ENCODE measurements at places on chromosomes 5 and 9. TPM values are rescaled to one million over a fixed set of nuclear protein-coding genes. Genes with fewer than 3 reads are reported as not detected.

ANGPTL2 gene
- 22.2 TPM for total RNA-seq

LCN15 gene
- not detected for total RNA-seq

KIF4B gene
- total RNA-seq: not detected

DNA sequence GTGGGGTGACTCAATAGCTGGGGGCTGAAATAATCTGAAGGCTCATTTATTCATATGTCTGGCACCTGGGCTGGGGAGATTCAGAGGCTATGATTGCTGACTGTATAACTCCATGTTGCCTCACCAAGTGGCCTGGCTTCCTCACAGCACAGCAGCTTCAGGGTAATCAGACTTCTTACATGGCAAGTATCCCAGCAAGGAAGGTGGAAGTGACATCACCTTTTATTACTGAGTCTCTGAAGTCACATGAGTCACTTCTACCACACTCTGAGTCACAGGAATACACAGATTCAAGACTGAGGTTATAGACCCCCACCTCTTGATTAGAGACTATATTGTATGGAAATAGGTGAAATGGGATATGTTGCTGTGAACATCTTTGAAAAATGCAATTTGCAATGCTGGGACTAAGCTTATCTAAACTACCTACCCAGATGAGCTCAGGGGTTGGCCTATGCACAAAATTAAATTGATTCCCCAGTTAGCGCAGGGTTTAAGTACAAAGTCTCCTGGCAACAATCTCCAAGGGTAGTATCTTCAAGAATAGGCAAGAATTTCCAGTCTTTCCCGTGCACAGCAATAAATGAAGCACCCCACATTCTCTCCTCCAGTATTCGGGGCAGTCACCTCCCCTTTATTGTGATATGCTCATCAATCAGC, 553.1 kb downstream of the LRRC70 start:
- no peak for DNase-seq

- DNase-seq: no peak
Measured at GRCh38 chr5:132505641-132506040, 15.1 kb upstream of the IRF1 start.

- DNase-seq: no peak
Measured at GRCh38 chr5:82374637-82375036, 96.5 kb upstream of the RPS23 start.

GRCh38 chr9:30060976-30061375, 2323.5 kb upstream of the ACO1 start:
- DNase-seq: no peak

- DNase-seq: no peak
Measured at GRCh38 chr5:167880420-167880819, 411.0 kb upstream of the WWC1 start.

DNA sequence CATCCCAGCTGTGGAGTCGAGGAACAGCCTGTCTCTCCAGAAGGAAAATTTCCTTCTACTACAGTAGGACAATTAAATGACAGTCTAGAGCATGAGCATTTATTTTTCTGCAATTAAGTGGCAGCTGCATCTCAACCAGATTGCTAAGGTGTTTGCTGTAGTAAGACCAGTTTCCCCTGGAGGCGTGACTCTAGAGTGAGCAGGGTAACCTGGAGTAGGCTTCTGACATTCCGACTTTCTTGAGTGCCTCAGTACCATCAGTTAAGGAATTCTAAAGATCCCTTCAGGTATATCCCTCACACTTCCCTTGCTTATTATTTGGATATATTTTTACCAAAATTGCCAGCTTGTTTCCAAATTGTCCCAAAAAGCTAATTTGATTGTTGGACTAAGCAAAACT, 59.2 kb upstream of the IRX2 start:
- DNase-seq: no peak

DNA sequence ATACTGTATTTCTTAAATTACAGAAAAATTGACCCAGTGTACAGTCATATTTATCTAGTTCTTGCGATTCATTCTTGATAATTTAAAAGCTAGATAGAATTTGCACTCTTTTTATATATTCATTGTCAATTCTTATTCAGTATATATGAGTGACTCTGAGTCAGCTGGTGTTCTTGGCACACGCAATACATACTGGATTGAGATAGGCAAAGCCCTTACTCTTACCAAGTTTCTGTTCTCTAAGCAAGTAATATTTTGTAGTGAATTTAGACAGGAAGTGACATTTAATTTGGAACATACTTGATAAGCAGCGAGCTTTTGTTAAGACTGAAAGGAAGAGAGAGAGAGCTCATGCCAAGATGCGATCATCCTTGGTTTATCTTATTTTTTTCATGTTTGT, 57.7 kb downstream of the GPBP1 start:
- no peak for DNase-seq

CXXC5 gene
- total RNA-seq: 28.7 TPM

MEIKIN gene
- total RNA-seq: not detected

GMCL2 gene
- not detected for total RNA-seq

DNA sequence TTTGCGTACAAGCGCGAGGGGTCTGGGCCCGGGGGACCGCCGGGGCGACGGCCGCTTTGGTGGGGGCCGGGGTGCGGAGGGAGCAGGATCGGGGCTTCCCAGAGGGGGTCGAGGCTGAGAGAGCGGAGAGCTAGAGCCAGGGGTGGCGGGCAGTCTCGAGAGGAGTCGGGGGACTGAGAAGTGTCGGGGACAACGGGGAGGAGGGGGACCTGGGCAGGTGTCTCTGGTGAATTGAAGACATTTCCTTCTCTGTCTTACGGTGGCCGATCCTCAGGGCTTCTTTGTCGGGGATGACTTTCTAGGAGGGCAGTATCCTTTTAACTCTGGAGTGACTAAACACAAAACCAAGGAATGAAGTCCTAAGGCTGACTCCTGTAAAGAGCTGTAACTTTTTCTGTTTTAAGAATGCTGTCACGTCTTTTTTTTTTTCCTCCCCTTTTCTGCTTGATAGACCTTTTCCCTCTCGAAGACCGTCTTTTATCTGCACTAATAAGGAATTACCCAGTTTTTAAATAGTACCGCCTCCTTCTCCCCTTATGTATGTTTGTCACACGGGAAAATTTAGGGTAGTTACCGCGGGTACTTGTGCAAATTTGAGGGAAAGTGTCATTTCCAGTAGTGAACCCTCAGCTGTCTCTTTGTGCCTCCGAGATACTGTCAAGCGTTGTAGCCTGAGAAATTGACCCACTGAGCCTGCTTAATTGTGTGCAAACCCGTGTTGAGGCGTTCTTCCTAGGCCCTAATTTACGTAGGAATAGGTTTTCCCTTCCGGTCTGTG, 822 bp downstream of the DENND4C start:
- DNase-seq: peak; percentile 54

DNA sequence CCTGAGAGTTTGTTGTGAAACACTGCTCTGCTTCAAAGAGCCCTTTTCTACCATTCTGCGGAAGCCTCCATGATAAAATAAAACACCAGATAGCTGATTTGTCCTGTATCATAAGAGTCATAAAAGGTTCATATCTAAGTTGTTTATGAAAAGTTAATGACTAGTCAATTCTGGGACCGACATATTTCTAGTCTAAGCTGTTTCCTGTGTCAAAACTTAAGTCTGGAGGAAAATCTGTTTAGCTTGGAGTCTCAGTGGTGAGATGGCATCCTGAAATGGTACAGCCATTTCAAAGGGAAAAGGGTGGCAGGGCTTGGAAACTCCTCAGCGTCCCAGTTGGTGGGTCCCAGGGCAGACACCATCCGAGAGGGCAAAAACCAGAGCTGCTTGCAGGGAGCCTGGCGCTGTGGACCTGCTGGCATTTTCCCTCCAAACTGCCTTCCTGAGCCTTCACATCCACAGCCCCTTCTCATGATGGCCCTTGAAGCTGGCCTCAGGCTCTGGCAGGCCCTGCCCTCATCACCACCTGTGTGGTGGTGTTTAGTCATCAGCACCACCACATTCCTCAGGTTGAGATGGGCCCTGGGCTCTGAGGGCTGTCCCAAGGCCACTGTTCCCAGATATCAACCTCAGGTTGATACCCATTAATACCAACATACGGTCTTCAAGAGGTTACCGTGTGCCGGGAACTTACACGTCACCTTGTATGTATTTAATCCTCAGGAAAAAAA, 184.0 kb downstream of the HSPA4 start:
- DNase-seq: no peak

GRCh38 chr9:98368366-98369065, 113.1 kb upstream of the TBC1D2 start:
- no peak for DNase-seq

NKD2 gene
- 14.2 TPM for total RNA-seq

DNA sequence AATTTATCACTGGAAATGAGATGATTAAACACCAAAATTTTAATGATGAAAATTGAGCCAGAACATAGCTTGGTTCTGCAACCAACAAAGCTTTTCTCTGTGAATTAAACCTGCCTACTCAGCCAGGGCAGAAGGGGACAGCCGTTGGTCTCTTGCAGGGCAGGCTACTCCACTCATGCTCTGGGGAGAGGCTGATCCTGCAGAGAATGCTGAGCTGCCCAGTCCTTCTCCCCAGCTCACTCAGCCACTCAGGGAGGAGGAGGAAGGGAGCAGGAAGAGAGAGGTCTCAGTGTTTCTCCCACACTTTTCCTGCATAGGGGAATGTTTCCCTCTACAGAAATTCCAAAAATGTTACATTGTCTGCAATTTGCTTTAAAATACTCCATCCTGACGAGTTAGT, 40.4 kb upstream of the HMHB1 start:
- DNase-seq: no peak

DNA sequence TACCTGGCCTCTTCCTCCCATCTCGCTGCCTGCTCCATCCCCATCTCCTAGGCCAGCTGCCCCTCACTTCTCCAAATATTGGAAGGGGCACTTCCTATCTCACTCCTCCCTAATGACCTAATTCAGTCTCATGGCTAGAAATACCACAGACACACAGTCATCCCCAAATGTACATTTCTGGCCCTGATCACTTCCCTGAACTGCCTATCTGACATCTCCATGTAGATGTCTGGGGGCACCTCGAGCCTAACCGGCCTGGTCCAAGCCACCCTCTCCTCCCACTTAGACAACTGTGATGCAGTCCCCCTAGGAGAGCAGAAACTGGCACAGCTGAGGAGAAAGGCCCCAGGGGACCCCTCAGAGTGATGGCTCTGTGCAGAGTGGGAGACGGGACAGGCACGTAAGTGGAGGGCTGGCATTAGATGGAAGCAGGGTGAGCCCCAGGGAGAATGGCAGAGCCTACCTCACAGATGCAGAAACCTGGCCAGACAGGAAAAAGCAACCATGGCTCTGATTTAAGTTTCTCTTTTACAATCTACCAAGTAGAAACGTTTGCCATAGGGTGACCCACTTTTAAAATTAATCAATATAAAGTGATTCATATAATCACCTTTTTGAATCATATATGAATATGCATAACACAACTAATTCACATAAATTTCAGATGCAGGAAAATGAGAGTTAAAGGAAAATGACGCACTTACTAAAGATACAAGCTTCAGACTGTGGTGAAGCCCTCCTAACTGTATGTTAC, 22.1 kb downstream of the CAMSAP1 start:
- DNase-seq: no peak

DNA sequence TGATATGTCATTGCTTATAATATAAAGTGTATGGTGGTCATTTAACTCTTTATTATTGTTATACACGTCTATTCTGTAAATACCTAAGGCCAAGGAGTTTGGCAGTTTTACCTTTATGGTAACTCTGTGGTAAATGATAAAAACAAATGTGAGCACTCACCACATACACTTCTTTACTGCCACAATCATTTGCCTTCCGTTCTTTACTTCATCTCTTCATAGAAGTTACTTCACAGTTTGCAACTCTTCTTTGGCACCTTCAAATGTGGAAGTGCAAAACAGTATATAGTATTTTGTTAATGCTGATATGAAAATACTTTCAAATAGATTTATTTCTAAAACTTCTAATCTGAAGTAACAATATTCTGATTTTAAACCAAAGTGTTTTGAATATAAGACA, 4.4 kb upstream of the MEF2C start:
- no peak for DNase-seq

DNM1 gene
- 31.4 TPM for total RNA-seq

DNA sequence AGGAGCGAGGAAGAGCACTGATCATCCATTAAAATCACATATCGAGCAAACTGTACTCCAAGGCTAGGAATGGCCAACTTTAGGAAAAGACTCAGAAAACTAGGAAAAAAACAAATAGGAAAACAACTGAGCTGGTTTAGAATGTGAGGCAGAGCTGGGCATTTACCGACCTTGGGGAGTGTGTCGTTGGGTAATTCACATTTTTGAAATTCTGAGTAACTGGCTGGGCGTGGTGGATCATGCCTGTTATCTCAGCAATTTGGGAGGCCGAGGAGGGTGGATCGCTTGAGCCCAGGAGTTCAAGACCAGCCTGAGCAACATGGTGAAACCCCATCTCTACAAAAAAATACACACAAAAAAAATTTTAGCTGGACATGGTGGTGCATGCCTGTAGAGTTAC, 70.1 kb downstream of the ZFAND5 start:
- no peak for DNase-seq

- DNase-seq: no peak
Measured at GRCh38 chr5:155729684-155730059, 597.3 kb upstream of the SGCD start.

AQP7 gene
- 8.3 TPM for total RNA-seq

DNA sequence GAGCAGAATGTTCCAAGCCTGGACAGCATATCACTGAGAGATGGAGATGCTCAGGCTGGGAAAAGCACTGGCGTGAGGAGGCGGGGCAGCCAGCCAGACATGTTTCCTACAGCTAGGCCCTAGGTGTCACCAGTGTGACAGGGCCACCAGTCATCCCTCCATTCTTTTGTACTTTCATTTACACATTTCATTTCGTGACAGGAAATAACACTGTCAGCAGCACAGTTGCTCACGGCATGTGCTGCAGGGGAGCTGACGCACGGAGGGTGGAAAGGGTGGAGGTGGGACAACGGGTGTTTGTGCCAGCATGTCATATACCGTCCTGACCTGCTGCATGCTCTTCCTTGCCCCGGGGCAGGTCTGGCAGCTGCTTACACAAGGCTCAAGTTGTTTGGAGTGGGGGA, 14.8 kb upstream of the CEMIP2 start:
- peak; percentile 62 for DNase-seq

- DNase-seq: no peak
Measured at GRCh38 chr9:880725-881124, 39.2 kb downstream of the DMRT1 start.

SLC30A5 gene
- total RNA-seq: 56.9 TPM

GRCh38 chr5:143680672-143681259, 131.2 kb upstream of the HMHB1 start:
- DNase-seq: no peak

- no peak for DNase-seq
Measured at GRCh38 chr9:99387431-99387830, 165.3 kb downstream of the SEC61B start.

GRCh38 chr5:93249651-93250289, 331.2 kb downstream of the NR2F1-AS1 start:
- no peak for DNase-seq

GRCh38 chr9:124784509-124784908, 7.6 kb downstream of the OLFML2A start:
- peak; percentile 23 for DNase-seq

GDNF gene
- total RNA-seq: not detected

- no peak for DNase-seq
Measured at GRCh38 chr5:172059661-172060100, 53.2 kb upstream of the FBXW11 start.

ENHO gene
- 0.36 TPM for total RNA-seq

PCDHB2 gene
- total RNA-seq: 1.8 TPM
